Effector CD4-positive, alpha-beta T cell (primary cell): ENCODE measurements at places on chromosomes 7 and 10.

DNA sequence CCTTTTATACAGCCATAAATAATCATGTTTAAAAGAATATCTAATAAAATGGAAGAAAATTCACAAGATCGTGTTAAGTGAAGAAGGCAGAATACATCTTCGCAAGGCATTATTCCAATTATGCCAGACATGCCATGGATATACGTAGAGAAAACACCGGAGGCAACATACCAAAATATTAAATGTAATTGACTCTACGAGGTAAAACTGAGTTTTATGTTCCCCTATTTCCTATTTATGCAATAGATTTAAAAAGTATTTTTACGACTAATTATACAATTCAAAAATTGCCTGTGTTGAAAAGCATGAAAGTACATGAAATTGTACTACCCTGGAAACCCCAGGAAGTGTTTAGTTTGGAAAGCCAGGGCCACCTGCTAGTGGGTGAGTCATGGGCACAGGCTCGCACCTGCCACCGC lies 936 bp upstream of the REPIN1 start:
- no peak for DNase-seq

DNA sequence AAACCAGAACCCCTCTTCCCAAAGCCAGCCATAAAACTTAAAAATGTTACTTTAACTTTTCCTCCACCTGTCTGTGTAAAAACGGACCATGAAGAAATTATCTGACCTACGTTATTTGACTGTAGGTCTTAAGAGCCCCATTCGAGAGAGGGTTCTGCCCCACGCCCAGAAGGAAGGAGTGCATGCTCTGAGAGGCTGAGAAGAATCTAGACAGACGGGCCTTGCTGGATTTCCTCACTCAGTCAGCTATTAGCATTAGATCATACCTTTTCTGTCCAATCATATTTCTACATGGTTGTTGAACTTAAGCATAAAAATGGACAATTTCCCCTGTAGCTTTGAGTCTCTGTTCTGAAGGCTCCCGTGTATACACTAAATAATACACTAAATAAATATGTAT lies 38.1 kb upstream of the WDR11 start:
- DNase-seq = no peak

DNA sequence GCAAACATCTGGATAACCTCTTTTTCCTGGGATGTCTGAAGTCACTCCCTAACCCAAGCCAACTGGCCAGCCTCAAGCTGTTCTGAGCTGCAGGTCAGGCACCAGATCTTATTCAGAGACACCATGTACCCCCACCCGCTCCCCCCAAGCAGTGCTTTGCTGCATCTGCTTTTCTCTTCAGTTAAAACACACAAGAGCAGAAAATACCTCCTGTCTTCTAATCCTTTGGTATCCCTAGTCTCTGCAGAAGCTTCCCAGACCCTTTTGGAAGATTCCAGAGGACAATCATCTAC lies 3.0 kb downstream of the ZNF488 start:
- no peak for DNase-seq

- no peak for DNase-seq
These were observed 65.9 kb downstream of the ALOX5 start for GRCh38 chr10:45439873-45440272.

- DNase-seq = no peak
These were observed 122.3 kb downstream of the IMMP2L start for GRCh38 chr7:111439977-111440376.

DNA sequence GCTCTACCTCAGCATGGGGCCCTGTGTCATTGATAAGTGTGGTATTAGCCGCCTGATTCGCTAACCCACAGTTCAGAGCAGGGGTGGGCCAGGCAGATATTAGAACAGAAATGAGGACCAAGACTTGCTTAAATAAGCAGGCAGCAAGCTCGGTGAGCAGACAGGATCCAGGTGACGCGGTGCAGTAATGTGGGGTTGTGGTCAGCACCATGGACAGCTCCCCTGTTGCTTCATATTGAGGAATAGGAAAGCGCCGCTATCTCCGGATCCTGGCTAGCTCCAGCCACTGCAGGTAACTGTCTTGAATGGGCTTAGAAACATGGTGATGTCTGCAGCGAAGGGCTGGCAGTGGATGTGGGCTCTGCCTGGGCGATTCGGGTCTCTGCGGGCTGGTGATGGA lies 51.3 kb upstream of the GPR26 start:
- peak; percentile 29 for DNase-seq

- DNase-seq = no peak
These were observed 4.6 kb downstream of the LFNG start for GRCh38 chr7:2523941-2524807.

DNA sequence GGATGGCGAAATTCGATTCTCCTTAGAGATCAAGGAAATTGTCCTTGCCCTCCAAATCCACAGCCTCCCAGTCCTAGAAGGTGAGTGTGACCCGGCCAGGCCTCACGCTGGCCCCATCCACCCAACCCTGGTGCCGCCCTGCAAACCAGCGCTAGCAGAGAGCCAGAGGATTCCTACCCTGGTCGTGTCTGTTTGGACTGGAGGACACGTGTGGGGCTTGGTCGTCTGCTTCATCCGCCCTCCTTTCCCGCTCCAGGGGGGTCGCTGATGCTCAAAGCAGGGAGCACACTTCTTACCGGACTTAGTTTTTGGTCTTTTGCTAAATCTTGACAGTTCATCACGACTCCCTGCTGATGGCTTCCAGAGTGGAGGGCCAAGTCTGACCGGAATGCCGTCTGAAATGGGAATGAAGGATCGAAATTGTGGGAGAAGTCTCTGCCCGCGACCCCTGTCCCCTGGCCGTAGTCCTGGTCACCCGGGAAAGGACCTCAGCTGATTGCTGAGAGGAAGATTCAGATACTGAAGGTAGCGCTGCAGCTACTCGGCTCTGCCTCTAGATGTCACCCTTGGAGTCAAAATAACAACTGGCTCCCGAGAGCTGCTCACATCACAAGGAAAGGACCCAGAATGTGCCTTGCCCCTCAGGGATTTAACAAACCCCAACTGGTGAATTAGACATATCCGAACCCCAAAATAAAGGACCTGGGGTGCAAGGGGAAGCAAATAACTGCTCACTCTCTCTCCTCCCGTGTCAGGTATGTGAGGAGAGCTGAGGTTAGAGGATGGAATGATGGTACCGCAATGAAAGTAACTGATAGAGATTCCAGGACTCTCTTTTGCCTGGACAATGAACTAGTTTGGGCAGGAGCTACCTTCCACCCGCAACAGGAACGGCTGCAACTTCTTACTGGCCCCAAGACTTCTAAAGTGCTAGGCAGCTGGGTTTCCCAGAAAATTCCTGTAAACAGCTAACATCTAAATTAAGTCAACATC lies 23.5 kb upstream of the ORC5 start:
- DNase-seq = peak; percentile 24

- DNase-seq = no peak
These were observed 38.5 kb downstream of the AMZ1 start for GRCh38 chr7:2726316-2727018.

DNA sequence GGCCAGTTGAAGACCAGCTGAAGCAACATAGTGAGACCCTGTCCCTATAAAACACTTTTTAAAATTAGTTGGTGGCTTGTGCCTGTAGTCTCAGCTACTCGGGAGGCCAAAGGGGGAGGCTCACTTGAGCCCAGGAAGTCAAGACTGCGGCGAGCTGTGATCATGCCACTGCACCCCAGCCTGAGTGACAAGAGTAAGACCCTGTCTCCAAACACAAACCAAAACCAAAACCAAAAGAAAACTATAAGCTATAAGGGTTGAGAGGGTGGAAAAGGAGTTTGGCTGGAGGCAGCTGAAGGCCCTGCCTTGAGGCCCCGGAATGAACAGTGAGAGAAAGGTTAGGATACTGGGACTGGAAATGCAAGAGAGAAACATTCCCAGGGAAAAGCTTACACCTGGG lies 10.9 kb upstream of the EXOC6 start:
- DNase-seq = no peak

DNA sequence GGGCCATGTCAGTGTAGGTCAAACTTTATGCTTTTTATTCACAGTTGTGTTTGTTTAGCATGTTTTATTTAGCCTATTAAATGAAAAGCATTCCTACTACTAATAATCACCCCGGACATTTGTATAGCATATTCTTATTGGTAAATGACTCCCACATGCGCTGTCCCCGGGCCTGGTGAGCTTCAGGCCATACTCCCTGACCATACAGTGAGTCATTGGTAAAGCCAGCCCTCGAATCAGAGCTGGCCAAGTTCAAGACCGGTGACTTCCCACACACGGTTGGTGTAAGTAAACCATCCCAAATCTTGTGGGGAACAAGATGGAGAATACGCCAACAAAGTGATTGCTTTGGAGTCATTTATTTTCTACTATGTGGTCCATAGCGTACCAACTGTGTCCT lies 238.7 kb upstream of the TCF7L2 start:
- DNase-seq = no peak

- DNase-seq = no peak
These were observed 26.1 kb downstream of the ABCB1 start for GRCh38 chr7:87574630-87575029.

DNA sequence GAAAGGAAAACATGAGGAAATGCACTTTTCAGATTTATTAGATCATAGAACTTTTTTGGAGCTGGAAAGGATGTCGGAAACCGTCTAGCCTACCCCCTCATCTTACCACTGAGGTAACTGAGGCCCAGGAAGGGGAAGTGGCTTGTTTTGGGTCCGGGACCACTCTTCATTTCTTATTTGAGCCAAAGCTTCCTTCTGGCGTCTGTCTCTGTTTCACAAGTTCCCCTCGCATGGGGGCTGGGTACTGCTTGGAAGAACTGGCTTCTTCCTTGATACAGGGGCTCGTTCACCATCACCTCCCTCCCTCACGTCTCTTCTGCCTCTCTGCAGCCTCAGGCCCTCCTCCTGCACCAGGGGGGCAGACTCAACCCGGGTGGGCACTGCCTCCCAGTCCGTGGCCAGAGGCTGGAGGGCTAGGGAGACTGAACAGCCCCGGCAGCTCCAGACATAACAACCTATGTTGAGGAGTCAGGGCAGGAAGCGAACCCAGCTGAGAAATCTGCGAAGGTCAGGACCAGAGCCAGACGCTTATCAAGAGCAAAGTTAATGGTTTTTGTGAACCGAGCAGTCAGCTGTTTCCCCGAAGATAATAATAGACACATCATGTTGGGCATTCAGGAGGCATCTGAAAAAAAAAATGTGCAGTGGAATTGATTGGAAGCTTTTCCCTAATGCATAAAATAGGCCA lies 12.9 kb downstream of the HTRA1 start:
- no peak for DNase-seq

GRCh38 chr7:16915405-16915804 lies 33.6 kb upstream of the AGR3 start:
- no peak for DNase-seq

- DNase-seq = no peak
These were observed 705.5 kb downstream of the POM121L12 start for GRCh38 chr7:53740971-53741370.

- DNase-seq = no peak
These were observed 82.5 kb downstream of the DIP2C start for GRCh38 chr10:606762-607544.

DNA sequence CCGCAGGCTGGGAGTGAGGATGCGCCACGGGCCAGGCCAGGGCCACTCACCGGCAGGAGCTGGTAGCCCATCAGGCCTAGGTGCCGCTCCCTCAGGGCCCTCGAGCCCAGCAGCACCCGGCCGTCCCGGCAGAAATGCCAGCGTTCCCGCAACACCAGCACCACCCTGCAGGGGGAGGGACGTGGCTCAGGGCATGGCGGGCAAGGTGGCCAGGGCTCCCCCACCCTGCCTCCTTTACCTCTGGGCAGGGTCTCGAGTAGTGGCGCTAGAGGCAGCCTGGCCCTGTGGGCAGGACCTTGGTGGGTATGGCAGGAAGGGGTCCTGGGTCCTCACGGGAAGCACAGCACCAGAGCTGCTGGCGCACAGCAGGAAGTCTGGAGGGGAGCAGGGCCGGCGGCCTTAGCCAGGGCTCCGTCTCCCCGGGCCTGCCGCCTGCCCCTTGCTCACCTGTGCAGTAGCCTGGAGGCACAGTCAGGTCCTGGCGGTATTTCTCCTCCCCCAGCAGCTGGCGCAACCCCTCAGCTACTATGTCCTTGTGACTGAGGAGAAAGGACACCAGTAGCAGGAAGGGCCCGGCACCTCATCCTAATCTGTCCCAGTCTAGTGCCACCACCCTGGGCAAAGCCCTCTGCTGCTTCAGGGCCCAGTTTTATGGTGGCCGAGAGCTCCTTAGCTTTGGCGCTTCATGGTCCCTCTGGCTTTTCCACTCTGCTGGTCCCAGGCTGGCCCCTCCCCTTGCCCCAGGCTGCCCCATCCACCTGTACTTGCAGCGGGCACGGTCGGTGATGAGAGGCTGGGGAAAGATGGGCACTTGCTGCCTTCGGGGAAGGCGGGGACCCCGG lies 3.5 kb downstream of the FASTK start:
- no peak for DNase-seq

GRCh38 chr7:132783824-132784223 lies 207.6 kb upstream of the PLXNA4 start:
- DNase-seq = no peak
